ENCODE measurements at places on chromosomes 7 and 10.

DNA sequence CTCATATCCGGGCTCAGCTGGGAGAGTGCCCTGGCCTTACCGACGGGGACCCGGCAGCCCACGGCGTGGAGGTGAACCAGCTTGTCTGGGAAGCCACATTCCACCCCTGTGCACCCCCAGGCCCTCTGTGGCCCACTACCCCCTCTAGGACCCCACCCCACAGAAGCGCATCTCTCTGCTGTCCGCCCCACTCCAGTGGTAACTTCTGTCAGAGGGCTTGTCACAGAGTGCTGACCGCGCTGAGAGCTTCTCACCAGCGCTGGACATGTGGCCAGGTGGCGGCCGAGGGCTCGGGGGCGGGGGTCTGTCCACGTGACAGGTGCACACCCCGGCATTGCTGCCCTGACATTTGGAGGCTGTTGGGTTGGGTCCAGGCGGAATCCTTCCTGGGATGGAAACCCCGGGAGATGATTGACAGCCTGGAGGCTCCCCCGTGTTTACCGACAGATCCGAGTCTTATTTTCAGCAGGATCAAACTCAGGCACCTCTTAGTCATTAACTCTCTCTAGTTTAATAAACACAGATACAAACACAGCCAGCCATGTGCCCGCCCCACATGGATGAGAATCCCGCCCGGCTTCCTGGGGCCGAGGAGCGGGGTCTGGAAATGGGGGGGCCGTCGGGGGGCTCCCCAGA is 5.1 kb downstream of the ELFN1 start:
- DNase-seq, result no peak

DNA sequence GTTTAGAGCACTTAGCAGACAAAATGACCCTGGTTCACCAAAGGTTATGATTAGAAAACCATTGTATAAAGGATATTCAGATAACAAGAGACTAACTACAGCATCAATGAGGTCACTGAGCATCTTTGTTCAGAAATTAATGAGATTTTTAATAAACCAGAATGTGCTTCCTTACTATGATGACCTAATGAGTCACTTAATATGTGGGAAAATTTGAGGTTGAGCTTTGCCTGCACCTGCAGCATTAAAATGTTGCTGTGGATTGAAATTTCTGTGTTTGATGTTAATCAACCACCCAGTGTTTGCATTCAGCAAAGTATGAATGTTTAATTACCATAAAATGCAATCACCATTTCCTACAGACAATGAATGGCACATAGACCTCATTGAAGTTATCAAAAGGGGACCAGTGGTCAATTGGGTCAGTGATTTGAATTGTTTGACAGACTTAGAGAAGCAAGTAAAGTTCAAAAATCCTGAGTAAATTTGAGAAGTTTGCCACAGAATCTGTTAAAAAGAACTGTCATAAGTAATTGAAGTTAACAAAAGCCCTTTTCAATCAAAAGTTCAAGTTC is 45.8 kb downstream of the EXOC6 start:
- DNase-seq, result no peak

GRCh38 chr7:126483972-126484371 is 768.8 kb downstream of the GRM8 start:
- DNase-seq, result no peak

GRCh38 chr10:101042667-101043362 is 11.8 kb downstream of the SFXN3 start:
- DNase-seq, result peak; percentile 72

DNA sequence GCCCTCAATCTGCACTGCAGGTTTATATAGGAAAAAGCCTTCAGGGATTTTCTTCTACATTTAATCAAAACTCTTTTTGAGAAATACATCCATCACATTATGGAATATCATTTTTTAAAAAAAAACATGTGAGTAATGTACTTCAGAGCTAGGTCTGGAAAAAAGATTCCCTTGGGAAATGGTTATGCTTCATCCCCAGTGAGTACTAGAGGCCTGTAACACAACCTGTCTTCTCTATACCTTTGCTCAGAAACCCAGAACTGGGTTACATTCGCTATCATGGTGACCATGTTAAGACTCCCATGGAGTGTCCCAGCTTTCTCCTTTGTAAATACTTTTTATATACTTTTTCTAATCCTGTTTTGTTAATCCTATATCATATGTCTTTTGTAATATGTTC is 186.9 kb downstream of the LRRTM3 start:
- no peak for DNase-seq

DNA sequence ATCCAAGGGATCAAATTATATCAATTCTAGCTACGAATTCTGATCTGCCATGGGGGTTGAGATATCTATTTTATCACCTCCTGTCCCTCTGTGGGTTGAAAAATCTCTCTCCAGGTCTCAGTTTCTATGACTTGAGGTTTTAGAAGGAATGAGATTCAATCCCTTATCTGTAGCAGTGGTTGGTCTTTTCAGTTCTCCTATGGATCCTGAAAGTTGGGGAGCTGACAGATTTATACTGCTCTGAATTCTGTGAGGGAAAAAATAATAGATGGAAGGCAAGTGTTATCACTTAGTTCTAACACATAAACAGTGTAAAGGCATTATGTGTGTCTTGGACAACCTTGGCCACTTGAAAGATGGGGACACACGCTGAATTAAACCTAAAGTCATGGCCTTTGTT is 15.8 kb upstream of the FBXW4 start:
- no peak for DNase-seq

GRCh38 chr7:77823787-77824186 is 25.2 kb downstream of the PHTF2 start:
- no peak for DNase-seq

DNA sequence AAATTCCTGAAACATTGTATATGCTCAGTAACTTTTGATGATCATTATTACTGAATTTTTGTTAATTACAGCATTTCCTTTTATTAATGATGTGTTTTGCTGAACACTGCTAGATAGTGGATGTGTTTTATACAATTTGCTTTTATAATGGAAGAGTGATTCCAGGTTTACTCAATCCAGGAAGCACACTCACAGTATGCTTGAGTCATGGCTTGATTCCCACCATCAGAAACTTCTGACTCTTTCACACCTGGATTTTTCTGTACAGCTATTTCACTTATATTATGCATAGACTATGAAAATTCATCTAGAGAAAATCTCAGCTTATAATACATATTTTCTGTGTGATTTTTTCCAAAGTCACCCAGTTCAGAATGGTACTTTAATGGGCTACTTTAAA is 1040.9 kb downstream of the GRM8 start:
- DNase-seq, result no peak

DNA sequence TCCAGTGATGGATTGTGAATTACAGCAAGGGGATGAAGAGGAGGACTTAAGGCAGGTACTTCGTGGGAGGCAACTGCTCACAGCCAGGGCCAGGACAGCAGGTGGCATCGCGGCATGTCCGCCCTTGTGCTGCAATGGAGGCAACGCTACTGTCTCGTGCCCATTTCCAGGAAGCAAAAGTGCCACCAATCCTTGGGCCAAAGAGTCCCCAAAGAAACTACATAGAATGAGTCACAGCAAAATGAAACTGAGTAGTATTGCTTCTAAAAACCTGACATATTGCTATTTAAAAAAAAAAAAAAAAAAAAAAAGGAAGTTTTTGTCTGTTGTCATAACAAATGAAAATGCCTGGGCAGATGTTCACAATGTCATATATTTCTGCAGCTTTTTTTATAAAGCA is 46.6 kb downstream of the RSU1 start:
- no peak for DNase-seq

DNA sequence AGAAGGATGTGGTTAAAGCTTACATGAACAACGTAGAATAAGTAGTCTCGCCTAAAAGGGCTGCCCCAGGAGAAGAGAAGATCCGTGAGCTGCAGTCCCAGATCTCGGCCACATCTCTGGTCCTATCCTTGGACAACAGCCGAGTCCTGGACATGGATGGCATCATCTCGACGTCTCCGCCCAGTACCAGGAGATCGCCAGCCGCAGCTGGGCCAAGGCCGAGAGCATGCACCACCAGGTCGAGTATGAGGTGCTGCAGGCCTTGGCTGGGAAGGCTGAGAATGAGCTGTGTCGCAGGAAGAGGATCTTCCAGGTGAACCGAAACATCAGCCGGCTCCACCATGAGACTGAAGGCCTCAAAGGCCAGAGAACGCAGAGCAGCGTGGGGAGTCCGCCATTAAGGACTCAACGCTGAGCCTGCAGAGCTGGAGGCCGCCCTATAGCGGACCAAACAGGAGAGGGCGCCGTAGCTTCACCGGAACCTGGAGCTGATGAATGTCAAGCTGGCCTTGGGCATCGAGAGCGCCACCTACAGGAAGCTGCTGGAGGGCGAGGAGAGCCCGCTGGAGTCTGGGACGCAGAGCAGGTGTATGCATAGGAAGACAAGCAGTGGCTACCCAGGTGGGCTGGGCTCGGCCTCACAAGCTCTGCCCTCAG is 22.2 kb downstream of the LIPK start:
- DNase-seq, result no peak

DNA sequence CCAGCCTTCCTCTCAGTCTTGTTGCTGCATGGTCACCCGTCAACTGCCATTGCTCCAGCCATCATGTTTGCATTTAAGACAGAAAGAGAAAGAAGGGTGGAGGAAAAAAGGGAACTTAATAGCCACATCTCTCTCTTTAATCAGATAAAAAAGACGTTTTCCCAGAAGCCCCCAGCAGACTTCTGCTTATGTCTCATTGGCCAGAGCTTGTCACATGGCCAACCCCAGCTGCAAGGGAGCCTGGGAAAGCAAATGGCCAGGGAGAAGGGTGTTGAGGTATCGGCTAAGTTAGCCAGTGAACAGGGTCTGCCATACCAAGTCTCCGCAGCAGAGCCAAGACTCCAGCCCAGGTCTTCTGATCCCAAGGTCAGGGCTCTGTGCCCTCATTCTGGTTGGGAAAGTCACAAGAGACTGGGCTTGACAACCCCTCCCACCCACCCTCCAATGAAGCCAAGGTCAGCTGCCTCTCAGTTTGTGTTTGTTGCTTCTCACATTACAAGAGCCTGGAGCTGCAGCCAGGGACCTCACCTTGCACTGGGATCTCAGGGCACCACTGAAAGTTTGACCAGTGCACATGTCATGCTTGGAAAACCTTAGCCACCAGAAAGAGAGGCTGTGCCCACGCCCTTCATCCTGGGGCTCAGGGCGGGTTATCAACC is 80.3 kb upstream of the LYZL2 start:
- no peak for DNase-seq

DNA sequence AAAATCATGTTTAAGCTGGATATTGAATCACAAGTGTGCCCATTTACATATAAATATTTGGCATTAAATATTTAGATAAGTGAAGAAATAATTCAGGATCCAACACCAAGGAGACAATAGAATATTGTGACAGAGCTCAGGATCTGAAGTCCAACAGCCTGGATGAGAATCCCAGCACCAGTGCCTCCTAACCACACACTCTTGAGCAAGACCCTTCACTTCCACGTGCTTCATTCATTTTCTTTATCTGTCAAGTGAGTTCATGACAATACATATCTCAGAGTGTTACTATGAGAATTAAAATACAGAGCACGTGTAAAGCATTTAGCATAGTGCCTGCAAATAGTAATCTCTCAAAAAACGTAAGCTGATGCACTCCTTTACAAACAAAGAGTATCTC is 78.4 kb upstream of the IKZF1 start:
- DNase-seq, result no peak

DNA sequence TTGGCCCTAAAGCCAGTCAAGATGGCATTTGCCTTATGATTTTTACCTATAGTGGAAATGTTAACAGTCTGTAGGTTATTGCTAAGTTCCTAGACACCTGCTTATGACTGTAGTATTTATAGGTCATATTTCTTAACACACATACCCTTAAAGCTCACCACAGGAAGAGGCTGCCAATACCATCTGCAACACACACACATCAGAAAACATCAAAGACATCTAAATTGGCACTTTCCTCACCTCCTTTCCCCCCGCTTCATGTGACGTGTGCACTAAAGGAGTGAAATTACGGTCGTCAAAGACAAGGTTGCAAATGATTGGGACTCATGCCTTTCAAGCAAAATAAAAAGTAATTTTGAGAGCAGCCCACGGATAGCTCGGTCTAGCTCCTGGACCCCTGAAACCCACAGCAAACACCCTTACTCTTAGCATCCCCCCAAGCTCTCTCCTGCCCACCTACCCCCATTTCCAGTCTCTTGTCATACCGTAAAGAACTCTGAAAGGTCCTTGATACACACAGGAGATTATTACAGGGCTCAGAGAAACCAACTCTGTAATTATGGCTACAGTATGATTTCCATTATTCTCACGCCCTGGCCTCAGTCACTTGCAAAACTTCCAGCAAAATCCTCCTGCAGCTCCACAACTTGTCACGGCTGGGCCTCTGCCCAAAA is 90.5 kb downstream of the PLXNA4 start:
- DNase-seq, result no peak

GRCh38 chr10:47294501-47294900 is 5.5 kb upstream of the GDF10 start:
- no peak for DNase-seq

DNA sequence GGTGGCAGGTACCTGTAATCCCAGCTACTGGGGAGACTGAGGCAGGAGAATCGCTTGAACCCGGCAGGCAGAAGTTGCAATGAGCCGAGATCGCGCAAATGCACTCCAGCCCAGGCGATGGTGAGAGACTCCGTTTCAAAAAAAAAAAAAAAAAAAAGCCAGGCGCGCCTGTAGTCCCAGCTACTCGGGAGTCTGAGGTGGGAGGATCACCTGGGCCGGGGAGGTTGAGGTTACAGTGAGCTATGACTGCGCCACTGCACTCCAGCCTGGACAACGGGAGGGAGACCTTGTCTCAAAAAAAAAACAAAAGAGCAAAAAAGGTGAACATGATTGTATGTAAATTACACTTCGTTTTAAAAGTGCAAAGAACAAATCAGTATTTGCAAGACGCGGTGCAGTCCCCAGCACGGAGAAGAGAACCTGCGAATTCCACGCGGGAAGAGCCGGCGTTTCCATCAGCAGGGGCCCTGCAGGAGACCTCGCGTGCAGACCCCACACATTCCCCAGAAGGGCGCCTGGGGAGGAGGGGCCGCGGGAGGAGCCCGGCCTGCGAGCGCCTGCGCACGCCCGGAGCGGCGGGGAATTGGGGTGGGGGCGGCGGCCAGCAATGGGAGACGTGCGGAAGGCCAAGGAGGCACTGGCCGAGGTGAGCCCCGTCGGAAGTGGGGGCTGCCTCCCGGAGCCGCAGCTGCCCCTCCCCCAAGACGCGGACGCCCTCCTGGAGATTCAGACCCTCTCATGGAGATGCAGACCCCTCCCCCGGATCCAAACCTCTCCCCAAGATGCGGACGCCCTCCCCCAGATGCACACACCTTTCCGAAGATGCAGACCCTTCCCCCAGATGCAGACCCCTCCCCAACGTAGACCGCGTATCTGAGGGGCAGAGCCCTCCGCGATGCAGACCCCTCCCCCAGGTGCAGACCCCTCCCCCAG is 16.7 kb upstream of the SUN1 start:
- DNase-seq, result no peak

GRCh38 chr7:100423315-100423714 is 5.2 kb downstream of the ZCWPW1 start:
- no peak for DNase-seq

DNA sequence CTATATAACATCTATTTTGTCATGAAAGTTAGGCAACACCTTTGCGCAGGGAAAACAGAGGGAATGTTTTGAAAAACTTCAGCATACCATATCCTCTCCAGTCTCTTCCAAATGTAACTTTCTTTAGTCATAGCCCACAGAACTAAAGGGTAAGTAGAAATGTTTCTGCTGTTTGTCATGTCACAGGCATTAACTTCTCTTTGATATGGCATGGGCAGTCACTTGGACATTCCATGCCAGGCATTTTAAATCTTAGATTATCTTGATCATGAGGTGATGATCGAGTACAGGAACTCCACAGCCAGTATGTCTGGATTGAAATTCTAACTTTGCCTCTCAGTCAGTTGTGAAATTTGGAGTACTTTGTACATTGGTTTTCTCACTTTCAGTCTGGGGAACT is 27.5 kb upstream of the ETV1 start:
- no peak for DNase-seq
